Stimulated activated CD4-positive, alpha-beta T cell treated with anti-CD3 and anti-CD28 coated beads, Interleukin-1b, Interleukin-23, amount 100 ng/mL, for 4 hours (primary cell): ENCODE measurements at places on chromosomes 12 and 14.

DNA sequence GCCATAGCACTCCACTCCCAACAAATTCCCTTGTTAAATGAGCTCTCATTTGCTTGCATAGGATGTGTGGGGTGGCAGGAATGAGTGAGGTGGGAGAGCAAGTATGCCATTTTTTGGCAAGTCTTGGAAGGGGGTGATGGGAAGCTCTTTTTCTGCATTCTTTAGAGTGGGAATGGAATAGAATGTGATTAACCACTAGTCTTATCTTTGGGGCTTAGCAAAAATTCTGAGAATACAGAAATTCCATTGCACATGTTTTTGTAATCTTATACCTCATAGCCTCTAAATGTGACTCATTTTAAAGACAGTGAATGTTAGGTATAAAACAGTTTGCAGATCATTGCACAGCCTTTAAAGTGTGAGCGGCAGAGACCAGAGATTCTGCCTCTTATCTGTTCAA, 28.4 kb upstream of the NEDD1 start:
- no peak for DNase-seq

DNA sequence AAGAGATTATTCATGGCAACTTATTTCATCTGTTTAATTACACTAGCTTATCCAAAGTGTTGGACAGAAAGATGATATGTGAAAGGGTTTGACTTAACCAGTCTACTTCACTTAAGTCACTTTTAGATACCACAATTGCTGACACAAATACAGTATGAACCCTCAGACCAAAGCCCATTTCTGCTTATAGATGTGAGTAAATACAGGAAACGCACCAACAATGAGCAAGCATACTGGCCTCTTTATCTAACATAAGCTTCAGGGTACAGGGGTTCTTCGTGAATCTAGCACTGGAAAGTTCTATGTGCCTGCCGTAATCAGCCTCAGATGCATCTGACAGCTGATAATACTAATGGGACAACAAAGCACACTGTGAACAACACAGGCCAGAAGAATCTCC, 209.6 kb downstream of the MED13L start:
- DNase-seq: no peak

DNA sequence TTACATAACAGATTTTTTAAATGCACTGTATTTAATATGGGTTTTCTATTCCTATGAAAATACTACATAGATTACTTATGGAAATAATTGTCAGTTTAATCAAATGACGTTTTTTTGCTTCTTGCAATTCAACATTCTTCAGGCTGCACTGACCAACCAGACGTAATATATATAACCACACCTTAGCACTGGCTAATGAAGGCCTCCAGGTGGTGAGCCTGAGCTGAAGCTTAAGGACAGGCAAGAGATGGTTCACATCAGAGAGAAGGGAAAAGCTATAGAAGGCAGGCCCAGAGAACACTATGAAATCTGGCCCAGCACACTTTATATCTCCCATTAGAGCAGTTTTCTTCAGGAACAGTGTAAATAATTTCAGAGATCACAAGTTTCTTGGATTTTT, 2.8 kb upstream of the MDGA2 start:
- DNase-seq: no peak

- DNase-seq: no peak
These were observed 76.3 kb upstream of the FLRT2 start for GRCh38 chr14:85453401-85454225.

GRCh38 chr12:51281202-51281924, 11.1 kb upstream of the SMAGP start:
- no peak for DNase-seq

DNA sequence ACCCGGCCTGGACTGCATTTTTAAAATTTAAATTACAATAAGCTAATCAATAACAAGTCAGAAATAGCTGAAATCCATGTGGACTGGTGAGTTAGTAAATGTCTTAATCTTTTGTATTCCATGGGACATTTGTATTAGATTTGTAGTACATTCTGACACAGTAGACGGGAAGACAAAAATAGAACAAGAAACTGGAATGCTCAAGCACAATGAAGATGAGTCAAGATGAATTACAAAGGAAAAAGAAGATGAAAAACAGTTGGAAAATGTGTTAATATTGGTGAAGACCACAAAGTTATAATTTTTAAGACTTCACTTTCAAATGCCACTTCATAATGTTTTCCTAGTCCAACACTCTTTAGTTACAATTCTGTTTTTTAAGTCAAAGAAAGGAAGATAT, 97.8 kb upstream of the FERMT2 start:
- no peak for DNase-seq

DNA sequence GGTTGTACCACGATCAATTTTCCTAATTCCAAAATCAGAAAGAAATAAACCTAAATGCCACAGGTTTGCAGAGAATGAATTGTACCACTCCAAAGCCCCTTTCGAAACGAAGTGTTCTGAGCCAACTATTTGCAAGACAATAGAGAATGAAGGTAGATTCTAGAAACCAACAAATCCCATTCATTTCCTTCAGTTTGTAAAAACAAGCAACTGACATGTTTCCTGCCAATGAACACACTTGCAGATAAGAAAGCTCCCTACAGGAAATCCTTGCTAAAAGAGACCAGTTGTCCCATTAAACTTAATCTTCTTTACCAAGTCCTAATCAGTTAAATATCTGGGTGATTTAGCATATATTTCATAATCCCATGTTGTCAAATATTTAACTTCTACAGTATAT, 198.4 kb upstream of the FOXN3 start:
- DNase-seq: no peak

GRCh38 chr14:61335049-61335448, 13.7 kb downstream of the PRKCH start:
- DNase-seq: no peak

GRCh38 chr14:88559852-88560251, 3.0 kb upstream of the ZC3H14 start:
- DNase-seq: no peak

- DNase-seq: no peak
These were observed 78.0 kb upstream of the IFNG-AS1 start for GRCh38 chr12:67911275-67911600.

DNA sequence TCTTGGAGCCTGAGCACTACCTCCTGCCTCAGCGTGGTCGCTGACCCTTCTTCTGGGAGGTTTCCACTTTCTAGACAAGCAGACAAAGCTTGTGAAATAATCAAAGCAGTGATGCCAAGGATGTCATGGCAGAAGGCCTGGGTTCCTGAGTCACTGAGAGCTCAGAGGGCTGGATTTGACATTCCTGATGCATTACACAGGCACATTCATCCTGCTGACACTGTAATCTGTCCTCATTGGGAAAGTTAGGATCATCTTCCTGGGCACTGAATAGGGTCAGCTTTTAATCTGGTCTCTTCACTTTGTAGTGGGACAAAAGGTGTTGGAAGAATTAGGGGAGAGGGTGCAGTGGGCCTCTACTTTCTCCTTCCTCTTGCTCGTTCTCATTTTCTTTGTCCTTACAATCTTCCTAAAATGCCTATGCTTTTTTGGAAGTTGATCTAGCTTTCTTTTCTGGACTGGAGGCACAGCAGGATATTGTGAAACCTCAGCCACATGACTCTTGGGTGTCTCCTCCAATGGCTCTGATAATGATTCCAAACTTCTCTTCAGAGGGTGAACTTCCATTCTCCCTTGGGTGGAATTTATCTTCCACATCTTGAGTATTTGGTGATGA, 29.6 kb downstream of the EEA1 start:
- no peak for DNase-seq

DNA sequence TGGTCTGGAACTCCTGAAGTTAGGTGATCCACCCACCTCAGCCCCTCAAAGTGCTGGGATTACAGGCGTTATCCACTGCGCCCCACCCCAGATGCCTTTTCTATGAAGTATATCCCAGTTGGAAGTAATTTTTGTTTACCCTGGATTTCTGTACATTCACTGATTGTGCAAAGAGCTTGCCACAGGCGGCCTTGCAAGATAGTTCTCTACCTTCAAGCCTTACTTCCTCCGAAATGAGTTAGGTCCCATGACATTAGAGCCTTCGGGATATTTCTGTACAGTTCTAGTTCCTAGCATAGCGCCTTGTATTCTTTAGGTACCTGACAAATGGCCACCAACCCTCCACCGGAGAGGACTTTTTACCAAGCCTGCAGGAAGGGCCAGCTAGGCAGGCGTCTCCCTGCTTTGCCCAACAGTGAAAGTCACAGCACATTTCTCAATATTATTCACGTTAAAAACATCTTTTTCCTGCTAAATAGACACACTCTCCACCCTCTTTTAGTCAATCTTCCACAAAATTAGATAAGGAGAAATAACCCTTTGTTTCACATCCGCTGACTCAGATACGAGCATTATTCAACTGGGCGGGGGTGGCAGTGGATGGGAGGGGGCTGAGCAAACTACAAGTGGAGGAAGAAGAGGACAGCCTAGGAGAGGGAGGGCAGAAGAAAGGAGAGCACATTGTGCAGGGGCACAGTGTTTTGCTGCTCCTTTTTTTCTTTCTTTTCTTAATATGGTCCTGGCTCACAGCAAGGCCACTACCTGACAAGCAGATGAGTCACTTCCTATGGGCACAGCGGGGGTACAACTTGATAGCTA, 40.0 kb upstream of the CAPRIN2 start:
- DNase-seq: no peak

GRCh38 chr14:104770851-104771272, 17.9 kb downstream of the SIVA1 start:
- no peak for DNase-seq

DNA sequence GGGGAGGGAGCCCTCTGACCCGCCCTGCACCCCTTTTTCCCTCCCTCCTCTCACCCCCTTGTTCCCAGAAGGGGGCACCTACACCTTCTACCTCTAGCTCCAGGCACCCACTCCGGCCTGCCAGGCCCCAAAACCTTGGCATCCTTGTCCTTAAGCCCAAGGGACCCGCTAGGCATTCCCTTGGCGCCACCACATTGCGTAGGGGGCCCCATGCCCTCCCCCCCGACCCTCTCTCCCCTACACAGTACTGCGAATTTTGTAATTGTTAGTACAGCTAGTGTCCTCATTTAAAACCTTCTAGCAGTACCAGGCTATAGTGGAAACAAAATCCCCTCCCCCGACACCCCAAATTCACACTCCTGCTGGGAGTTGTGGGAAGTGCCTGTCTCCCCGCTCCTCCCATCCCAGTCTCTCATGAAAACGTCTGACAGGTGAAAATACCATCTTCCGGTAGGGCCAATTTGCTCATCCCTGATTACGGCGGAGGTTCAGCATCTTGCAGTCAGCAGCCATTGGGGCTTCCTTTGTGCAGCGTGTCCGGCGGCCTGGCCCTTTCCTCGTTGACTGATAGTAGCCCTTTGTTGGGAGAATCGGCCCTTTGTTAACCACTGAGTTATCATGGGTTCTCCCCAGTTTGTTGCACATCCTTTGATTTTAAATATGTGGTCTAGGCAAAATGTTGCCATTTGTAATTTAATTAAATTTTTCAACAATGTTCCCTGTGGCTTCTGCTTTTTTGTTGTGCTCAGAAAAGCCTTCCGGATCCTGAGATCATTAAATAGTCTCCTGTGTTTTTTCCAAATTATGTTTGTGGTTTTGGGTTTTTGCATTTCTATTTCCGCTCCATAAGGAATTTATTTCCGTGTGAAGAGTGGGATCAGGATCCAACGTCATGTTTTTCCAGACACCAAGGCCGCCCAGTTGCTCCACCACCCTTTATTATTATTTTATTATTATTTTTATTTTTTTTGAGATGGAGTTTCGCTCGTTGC, 7.9 kb upstream of the CEP170B start:
- DNase-seq: no peak

GRCh38 chr14:71415404-71415690, 508.1 kb downstream of the PCNX1 start:
- no peak for DNase-seq

DNA sequence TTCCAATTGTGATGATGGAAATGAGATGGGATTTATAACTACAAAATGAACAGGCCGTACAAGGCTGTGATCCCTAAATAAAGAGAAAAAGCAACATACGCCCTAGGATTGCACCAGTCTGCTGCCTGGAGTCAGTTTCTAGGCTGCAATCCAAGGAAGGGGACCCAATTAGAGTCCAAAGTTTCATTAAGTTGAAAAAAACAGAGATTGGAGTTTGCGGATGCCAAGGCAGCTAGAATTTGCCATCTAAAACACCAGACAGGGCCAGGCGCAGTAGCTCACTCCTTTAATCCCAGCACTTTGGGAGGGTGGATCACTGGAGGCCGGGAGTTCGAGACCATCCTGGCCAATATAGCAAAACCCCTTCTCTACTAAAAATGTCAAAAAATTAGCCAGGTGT, 661.0 kb downstream of the RPS29 start:
- no peak for DNase-seq

DNA sequence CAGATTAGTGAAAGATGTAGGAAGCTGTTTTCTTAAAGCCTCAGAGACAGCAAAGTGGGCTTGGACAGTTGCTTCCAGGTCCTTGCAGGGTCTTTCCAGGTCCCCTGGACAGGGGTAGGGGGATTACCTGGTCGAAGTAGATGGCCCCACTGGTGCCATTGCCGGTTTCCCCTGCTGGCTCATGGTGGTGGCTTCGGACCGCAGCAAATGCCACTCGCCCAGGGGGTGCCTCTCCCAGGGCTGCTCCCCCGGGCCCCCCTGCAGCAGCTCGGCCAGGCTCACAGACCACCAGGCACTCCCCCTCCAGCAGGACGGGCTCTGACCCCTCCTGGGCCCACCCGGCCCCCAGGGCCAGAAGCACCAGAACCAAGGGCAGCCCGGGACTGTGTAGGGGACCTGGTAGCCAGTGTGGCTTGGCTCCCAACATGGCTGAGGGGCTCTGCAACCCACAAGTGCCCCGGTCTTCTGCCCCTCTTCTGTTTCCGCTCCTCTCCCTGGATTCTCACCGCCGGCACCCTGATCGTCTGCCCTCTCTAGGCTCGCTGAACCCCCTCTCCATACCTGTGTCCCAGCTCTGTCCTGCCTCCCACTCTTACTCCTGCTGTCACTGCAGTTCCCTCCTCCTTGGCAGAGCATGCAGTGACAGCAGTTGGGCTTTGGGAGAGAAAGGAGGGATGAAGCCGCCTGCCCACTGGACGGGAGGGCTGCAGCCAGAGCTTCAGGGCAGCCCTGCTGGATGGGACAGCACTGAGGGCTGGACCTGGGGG, 657 bp downstream of the CBLN3 start:
- no peak for DNase-seq
